Bronchial epithelial cell (primary cell): ENCODE measurements at places on chromosomes 13 and 19.

DNA sequence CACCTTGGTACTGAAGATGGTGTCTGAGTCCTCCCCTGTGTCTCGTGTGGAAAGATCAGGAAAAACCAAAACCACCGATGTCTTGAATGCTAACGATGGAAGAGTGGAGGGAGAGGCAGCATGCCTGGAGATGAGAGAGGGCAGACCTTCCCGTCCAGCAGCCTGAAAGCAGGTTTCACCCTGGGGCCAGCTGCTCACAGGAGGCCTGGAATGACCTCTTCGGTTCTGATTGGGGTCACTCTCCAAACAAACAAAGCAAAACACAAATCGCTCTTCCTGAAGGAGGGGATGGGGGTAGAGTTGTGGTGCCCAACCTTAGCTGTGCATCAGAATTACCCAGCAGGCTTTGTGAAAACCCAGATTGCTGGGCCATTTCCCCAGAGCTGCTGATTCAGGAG is 142.3 kb upstream of the SOX1 start:
- no peak for DNase-seq

DNA sequence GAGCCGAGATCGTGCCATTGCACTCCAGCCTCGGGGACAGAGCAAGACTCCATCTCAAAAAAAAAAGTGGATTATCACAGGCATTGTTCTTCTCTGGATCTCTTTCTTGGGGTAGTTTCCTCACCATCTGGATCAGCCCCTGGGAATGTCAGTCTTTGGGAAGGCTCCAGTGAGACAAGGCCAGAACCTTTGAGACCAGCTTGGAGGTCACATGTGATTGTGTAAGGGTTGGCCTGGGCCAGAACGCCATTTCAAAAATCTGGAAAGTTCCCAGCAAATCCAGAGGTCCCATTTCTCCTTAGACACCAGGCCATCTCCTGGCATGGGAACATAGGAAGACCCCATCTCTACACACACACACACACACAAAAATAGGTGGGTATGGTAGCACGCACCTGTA is 14.2 kb upstream of the ANGPTL8 start:
- DNase-seq: no peak

DNA sequence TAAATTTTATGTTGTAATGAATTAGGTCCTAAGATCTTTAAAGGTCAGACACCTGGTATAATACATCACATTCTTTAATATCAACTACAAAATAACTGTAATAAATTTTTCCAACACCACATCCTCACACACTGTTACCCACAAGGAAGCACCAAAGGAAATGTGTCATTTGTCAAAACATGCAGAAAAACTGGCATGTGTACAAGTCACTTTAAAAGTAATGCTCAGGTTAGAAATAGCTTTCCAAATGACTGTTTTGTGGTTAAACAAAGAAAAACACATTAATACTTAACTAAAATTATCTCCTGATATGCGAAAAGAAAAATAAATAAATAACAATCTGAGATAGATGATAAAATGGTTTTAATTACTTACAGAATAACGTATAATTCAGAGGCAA is 74.7 kb downstream of the MZT1 start:
- peak; percentile 63 for DNase-seq

- DNase-seq: peak; percentile 25
Measured at GRCh38 chr19:5826531-5827341, 12.8 kb downstream of the FUT6 start.

DNA sequence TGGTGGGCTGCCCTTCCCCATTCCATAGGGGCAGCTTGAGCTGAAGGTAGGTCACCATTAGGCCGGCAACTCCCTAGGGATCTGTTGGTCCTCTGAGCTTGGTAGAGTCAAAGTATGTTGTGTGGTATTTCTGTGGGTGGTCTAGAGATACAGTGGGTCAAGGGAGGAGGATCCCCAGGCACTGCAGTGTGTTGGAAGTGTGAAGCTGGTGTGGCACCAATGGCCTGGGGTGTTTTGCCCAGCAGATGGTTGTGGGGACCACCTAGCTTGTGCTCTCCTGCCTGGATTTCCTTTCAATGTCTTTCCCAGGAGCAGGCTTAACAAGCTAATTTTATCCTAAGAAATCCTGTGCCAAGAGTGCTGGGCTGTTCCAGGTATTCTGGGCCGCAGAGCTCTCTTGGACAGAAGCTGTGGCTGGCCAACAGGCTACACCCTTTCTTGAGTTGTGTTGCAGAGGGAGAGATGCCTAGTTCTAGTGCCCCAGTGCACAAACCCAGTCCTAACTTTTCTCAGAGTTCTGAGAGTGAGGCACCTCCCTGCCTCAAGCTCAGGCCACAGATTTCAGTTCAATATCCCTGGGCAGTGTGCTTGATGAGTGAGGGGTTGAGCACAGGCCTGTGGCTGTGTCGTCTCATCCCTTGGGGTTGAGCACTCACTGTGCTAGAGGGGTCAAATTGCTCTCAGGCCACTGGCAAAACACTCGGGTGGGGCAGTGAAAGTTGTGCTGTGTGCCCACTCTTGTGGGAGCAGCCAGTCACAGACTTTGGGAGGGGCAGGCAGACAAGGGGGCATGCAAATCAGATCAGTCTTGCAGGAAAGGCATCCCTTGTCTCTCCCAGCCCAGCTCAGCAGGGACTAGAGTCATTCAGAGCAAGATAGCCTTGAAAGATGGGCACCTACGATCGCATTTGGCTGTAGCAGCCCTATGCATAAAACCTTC is 1806.1 kb upstream of the MIR17HG start:
- DNase-seq: no peak

GRCh38 chr19:9827289-9828238 is at the start of gene UBL5:
UBL5 (plus strand) TSS chr19:9827918; CDS start chr19:9828338, 420 bp downstream.
- DNase-seq: peak; percentile 83

- peak; percentile 17 for DNase-seq
Measured at GRCh38 chr13:25214491-25215252, 42.6 kb upstream of the AMER2 start.

DNA sequence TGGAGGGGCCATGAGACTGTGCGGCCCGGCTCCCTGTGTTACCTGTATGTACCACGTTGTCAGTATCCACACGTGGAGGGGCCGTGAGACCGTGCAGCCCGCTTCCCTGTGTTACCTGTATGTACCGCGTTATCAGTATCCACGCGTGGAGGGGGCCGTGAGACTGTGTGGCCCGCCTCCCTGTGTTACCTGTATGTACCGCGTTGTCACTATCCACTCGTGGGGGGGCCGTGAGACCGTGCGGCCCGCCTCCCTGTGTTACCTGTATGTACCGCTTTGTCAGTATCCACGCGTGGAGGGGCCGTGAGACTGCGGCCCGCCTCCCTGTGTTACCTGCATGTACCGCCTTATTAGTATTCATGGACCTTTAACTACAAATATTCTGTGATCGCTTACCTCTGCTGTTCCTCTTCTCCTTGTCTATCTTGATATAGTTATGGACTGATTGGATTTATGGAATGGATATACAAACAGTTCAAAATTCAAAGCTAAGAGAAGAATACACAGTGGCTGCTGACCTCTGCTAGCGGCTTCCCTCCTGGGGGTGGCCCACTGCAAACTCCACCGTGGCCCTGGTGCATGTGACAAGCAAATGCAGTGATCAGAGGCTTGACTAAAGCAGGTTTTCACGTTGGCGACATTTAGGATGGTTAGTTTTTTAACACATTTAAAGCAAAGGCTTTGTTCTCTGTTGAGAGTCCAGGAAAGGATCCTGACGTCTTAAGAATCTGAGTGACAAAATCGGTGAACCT is 38.7 kb downstream of the ATP11A start:
- no peak for DNase-seq

GRCh38 chr13:24905242-24905641 is 141.3 kb downstream of the RNF17 start:
- peak; percentile 47 for DNase-seq

DNA sequence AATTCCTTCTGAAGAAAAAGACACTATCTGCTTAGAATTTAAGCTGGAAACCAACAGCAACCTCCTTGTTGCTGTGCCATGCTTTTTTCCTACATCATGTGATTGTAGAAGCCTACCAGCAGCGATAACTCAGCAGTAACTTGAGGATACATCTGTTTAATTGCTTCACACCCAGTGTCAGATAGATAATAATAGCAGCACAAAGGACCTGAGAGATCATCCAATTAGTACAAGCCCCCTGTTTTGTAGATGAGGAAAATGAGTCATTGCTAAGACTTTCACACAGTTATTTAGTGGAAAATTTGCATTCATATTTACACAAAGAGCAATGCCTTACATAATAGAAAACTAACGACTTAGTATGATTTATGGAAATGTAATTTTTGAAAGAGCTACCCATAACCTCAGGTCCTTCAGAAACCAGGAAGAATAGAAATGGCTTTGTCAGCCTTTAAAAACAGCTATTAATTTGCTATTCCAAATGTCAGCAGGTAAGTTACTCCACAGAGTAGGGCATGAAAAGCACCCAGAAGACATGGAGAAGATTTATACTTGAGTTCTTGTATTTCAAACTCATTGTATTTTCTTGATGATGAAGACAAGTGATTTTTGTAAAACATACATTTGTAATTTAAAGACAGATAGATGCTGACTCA is 93.7 kb upstream of the SGCG start:
- DNase-seq: no peak

DNA sequence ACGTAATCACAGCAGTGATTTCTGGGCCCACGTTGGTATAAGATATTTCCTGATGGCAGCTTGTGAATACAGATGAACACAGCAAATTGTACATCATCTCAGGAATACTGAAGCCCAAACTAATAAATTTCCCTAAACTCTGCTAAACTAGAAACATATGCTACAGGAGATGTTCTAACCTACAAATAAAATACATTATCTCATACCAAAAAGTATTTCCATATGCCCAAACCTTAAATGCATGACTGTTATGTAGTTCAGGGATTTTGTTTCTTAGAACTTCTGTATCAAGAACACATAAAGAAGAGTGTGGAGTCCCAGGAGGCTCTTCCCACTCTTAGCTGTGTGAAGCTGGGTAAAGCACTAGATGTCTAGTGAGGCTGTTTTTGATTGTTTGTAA is 138.4 kb downstream of the RFC3 start:
- DNase-seq: no peak

DNA sequence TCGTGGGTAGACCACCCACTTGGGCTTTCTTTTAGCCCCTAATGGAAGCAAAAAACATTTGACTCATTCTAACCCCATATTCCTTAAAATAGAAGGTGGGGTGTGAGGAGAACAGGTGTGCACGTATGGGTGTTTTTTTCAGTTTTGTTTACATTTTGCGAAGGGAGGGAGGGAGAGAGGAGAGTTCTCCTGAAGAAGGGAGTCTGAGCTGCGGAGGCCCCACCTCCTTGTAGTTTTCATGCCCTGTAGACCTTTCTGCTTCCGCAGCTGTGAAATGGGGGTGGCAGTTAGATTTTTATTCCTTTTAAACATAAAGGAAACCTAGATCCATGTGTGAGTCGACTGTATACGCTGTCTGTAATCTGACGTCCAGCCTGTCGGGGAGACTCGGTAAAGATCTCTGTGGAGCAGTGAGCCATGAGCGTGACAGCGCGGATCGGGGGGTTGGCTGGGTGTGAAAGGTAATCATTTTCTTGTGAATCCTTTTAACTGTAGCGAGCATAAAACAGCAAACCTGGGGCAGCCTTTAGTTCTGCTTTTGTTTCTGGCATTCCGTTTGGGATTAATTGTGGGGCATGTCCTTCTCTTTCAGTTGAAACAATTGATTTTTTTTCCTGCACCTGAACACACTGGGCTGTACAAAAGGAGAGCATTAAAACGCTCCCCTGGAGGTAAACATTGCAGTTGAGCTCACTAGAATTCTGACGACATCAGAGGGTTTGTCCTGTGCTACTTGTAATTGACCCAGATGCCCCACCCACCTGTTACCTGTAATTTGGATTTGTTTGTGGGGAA is 2.3 kb downstream of the UPF1 start:
- DNase-seq: no peak

GRCh38 chr13:24630851-24631620 is 49.2 kb upstream of the ATP12A start:
- peak; percentile 88 for DNase-seq

- DNase-seq: peak; percentile 3
Measured at GRCh38 chr13:38624822-38625221, 62.1 kb upstream of the FREM2 start.

GRCh38 chr13:109569958-109570711 is 216.2 kb downstream of the IRS2 start:
- no peak for DNase-seq

DNA sequence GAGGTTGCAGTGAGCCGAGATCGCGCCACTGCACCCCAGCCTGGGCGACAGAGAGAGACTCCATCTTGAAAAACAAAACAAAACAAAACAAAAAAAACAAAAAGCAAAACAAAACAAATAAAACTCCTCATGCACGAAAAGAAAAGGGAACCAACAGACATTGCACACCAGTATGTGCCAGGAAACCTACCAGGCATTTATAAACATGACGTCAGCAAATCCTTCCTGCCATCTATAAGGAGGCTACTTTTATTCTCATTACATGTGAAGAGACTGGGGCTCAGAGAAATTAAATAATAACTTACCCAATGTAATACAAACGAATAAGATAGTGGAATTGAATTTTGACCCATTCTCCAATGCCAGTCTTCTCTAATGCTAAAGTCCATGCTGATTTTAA is 197.2 kb downstream of the NUFIP1 start:
- no peak for DNase-seq

DNA sequence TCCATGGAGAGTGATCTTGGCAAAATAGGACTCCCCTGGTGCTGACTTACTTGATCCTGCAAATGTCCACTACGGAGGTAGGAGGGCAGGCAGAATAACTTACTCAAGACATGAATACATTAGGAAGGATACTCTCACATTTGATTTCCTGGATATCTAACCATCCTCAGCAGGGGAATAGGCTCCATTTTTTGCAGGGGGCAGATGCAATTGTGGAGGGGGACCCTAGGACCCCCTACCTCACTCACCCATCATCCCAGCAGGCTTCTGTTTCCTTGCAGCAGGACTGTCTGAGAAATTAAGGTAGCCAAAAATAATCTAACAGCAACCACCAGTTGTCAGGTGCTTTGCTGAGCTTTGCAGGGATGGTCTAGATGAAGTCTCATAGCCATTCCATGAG is 482.0 kb downstream of the ZNF536 start:
- DNase-seq: no peak

- no peak for DNase-seq
Measured at GRCh38 chr19:46205183-46205984, 24.2 kb upstream of the IGFL1 start.

DNA sequence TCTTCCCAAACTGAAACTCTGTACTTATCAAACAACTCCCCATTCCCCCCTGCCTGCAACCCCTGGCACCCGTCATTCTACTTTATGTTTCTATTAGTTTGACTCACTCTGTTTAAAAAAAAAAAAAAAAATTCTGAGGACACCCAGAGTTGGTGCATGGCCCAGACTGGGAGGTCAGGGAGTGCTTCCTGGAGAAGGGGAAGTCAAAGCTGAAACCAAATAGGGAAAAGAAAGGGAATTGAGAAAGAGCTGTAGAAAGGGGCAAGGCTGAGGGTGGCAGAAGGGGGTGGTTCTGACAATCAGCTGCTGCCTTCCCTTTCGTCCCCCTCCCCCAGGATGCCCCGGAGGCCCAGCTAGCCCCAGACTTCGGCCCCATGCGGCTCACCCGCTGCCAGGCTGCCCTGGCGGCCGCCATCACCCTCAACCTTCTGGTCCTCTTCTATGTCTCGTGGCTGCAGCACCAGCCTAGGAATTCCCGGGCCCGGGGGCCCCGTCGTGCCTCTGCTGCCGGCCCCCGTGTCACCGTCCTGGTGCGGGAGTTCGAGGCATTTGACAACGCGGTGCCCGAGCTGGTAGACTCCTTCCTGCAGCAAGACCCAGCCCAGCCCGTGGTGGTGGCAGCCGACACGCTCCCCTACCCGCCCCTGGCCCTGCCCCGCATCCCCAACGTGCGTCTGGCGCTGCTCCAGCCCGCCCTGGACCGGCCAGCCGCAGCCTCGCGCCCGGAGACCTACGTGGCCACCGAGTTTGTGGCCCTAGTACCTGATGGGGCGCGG is 9.0 kb upstream of the STRN4 start:
- no peak for DNase-seq

- DNase-seq: no peak
Measured at GRCh38 chr13:101949681-101950080, 452.2 kb downstream of the FGF14 start.
